ENCODE measurements at places on chromosomes 2 and 18.

GRCh38 chr2:5164776-5165525 is 527.2 kb upstream of the SOX11 start:
- DNase-seq: no peak

DNA sequence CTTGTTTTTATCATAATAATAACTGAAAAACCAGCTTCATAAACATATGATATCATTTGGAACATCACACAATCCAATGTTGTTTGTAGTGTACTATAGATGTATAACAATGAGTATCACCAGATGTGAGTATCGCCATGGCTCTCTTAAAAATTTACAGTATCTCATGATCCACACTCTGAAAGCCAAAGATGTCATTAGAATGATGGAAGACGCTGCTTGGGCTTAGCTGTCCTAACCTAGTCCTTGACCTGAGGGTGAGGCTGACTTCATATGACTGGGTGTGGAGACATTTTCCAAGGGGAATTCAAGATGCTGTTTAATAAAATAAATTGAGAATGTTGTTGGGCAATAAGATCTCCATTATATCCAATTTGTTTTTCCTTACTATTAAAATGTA is 242.6 kb downstream of the RIT2 start:
- DNase-seq: no peak

DNA sequence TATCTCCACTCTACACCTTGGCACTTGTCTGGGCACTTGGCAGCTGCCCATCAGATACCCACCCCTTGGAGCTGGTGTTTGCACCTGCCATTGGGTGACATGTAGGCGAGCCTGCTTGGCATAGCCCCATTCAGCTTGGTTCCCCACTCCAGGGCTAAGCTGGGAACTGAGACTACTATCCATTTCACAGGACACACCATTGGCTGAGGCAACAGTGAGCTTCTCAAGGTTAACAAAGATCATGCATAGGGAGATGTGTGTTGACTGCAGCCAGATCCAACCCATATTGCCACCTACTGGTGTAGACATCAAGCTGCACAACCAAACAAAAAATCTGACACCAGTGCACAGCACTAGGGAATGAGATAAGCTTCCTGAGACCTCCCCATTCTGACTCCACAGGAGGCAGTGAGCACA is 1389.8 kb upstream of the TMEFF2 start:
- no peak for DNase-seq

DNA sequence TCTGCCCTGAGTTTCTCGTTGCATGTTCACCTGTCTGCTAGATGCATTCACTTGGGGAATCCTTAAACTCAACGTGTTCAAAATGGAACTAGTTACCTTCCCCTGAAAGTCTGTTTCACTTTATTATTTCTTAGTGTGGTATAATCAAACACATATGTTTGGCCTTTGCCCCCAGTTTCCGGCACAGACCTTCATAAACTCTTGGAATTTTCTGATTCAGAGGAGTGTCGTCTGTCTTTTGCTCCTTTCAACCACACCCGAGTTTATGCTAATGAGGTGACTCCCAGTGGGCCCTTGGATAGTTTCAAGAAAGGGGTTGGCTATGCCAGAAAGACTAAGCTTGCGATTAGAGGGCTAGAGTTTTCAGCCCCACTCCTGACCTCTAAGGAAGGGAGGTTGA is 198.9 kb downstream of the CDCA7 start:
- DNase-seq: no peak

GRCh38 chr2:241873081-241873802 is 3.7 kb downstream of the RTP5 start:
- DNase-seq: no peak

DNA sequence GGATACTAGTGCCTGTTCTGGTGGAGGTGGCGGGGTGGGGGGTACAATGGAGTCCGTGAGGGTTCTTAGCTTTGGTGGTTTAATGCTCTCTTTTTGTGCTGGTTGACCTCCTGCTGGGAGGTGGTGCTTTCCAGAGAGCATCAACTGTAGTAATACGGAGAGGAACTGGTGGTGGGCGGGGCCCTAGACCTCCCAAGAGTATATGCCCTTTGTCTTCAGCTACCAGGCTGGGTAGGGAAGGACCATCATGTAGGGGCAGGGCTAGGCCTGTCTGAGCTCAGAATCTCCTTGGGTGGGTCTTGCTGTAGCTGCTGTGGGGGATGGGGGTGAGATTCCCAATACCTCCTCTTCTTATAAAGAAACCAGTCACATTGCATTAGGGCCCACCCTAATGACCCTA is 27.1 kb downstream of the CAMKMT start:
- DNase-seq: no peak

GRCh38 chr2:190977505-190977904 is 36.5 kb downstream of the STAT1 start:
- no peak for DNase-seq

DNA sequence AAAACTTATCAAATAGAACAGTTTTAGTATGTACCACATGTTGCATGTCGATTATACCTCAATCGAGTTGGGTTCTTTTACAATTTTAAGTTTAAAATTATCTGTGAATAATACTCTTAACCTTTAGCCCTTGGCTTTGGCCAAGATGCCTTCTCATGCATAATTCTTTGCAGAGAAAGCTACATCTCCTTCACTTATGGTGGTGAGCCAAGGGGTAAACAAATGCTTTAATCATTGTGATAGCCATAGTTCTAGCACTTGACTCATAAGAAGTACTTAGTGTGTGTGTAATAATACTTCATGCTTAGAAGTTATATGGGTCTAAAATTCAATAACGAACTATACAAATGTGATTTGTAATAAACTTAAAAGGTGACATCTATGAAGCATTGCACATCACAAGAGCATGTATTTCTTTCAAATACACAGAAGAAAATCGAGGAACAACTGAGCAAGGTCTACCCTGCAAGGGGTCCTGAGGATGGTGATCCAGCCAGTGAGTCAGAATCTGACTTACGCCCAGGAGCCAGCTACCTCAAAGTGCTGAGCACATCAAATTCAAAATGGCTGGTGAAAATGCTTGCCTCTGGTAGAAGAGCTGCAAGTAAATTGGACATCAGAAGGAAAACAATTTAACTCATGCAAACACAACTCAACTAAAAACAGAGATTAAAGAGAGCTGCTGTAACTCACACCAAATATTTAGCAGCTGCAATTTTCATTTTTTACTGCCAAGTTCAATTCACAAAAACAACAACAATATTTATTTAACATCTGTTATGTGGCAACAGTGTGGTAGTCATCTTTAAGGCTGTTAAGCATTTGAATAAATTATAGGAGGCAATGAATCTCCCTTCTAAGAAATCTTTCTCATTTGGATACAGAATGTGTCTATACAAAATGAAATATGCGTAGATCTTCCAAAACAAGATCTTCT is 23.8 kb upstream of the TTC39C start:
- no peak for DNase-seq

DNA sequence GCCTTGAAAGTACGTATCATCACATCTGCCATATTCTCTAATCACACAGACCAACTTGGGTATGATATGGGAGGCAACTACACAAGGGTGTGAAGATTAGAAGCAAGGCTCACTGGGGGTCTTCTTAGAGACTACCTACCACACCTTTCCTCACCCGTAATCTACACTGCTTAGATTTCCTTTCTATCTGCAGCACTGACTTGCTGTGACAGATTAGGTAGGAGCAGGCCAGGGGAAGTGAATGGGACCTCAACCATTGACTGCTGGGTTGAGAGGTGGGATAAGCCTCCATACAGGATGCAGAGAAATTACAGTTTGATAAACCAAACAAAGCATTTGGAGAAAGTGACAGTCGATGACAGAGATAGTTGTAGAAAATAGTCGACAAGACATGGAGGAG is 119.0 kb upstream of the SERPINE2 start:
- no peak for DNase-seq

GRCh38 chr18:74880706-74881278 is 283.1 kb downstream of the ZNF407 start:
- DNase-seq: no peak

- no peak for DNase-seq
Measured at GRCh38 chr2:210188190-210188589, 17.0 kb upstream of the KANSL1L start.

DNA sequence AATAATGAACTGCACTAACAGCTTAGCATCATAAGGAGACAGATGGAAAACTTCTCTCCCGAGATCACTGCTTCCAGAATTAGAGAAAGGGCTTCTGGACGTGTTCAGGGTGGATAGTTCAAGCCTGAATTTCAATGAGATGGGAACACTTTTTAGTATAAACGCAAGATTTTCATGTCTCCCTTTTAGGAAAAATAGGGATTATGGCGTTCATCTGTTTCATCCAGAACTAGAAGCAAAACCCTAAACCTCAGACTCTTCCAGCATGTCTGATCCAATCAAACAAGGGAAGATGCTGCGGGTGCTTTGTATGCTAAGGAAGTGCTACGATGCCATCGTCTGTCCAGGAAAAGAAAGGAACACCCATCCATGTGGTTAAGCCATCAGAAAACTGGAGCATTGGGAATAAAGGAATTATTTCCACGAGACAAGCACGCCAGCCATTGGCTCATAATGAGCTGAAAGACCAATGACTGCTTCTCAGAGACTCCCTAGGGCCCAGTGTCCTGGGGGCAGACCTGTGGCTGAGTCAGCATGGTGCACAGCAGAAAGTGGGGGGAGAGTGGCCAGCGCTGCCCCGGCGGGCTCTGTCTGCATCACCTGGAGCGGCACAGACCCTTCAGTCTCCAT is 65.9 kb upstream of the AFF3 start:
- no peak for DNase-seq

- no peak for DNase-seq
Measured at GRCh38 chr2:207157162-207157481, 8.6 kb downstream of the KLF7 start.

DNA sequence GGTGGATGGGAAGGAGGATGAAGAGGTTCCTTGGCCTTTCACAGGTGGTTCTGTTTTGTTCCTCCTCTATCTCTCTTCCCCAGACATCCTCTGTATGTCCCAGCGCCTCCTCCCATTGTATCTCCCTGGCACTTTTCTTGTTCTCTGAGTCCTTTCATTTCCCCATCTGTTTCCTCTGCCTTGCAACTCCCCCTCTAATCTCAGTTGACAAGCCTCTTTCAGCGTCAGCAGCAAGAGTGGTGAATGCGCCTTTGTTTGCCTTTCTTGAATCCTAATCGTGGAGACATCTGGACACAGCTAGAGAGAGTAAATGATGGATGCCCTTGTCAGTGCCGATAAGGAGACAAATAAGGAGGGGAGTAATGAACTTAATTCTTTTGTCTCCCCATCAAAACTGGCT is 167.0 kb downstream of the NDUFA10 start:
- DNase-seq: no peak

DNA sequence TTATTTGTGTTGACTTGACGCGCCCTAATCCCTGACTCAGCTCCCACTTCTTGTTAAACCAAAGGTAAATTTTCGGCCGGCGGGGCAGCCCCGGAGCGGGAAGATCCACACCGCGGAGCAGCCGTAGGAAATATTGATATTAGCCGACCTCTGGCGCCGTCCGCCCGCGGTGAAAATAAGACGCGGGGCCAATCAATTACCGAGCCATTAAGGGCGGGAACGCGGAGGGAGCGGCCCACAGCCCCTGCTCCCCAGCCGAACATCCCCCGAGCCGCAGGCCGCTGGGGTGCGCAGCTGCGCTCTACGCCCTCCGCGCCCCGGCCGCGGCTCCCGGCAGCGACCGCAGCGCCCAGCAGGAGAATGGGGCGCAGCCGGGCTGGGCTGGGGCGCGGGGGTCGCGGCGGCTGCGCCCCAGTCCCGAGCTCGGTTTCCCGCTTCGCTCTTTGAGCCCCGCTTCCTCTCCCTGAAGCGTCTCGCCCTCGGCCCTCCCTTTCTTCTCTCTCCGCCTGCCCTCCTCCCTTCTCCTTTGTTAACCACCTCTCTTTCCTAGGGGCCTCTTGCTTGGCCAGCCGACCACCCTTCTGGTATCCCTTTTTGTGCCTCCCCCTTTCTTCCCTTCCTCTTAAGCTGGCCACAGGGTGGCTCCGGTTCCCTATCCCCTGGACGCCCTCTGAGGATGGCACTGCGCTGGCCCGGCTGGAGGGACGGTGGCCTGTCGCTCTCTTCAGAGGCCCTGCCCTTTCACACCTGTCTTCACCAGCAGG is 40.9 kb downstream of the CELF4 start:
- no peak for DNase-seq

DNA sequence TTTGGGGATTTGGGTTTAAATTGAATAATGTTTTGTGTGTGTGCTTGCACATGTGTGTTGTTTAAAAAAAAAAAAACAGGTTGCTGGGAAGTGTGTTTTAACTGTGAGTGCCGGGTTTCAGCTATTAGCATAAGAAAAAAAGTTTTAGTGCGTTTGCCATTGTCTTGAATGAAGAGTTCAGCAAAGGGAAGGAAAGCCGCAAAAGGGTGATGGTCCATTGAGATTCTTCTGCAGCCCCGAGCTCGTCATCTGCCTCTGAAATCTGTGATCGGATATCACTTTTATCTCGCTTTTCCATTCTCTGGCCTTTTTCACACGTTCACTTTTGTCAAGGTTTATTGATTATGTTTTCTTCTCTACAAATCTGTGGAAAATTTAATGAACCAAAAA is 4.7 kb downstream of the GLI2 start:
- no peak for DNase-seq

DNA sequence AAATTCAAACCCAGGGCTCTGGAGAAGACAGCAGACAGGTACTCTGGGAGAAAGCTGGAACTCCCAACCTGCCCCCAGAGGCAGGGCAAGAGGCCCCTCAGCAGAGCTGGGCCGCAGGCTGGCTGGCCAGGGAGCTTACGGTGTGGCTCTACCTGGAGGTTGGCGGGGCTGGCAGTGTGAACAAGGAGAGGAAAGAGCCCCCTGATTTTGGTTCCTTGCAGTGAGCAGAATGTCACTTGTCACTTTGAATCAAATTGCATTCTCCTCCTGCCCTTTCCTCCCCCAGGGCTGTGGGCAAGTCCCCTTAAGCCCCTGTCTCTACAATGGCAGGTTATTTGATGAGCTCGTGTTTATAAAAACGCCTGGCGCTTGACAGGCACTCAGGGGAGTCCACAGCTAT is 32.6 kb downstream of the MYO7B start:
- no peak for DNase-seq

- peak; percentile 36 for DNase-seq
Measured at GRCh38 chr2:224520064-224520463, 65.1 kb downstream of the CUL3 start.

DNA sequence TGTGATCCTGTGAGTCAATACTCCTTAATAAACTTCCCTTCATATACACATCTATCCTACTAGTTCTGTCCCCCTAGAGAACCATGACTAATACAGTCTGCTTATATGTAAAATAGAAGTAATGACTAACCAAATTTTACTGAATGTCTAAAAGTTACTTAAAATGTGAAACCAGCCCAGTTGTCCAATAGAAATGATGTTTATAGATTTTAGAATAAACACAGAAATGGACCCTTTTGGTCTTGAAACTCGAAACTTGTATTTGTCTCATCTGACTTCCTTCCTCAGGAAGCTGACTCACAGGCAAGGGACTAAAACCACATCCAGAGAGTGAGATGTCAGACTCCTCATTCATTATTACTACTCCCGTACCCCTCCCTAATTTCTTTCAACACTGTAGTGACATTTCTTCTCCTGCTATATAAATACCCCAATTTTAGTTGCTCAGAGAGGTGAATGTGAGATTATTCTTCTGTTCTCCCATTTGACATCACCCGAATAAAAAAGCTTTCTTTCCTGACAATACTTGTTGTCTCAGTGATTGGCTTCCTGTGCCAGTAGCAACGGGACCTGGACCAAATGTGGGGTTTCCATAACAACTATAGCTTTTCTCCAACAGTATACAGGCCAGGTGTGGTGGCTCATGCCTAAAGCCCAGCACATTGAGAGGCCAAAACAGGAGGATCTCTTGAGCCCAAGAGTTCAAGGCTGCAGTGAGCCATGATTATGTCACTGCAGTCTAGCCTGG is 486.0 kb downstream of the ERBB4 start:
- DNase-seq: no peak
